ENCODE measurements at places on chromosomes 7 and 10.

- DNase-seq, result no peak
Measured at GRCh38 chr10:6008497-6009142, 31.3 kb upstream of the IL15RA start.

- DNase-seq, result no peak
Measured at GRCh38 chr7:82078807-82079206, 309.0 kb upstream of the HGF start.

DNA sequence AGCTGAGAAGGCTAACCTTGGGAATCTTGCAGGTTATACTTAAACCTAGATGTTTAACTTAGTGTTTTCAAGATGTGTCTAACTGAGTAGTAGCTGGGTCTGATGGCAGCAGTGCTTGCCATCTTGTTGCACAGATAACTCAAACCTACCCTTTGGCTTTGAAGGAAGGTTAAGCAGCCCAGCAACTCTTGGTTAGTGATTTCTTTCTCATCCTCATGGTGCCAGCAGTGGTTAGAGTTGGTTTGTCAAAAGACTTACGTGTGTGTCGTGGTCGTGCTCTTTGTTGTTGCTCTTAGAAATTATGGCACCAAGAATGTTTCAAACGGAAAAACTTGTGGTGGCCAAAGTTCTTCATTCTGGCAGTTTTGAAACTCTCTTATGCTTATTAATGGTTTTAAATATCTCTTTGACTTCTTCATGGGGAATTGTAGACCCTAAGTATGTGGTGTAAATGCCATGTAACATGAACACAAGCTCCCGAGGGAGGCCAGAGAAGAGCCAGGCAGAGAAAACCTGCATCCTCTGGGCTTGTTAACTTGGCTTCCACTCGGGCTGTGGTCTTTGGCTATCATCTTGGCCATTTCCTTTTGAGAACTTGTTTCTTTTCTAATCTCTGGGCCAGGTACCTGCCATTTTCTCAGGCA is 61.0 kb downstream of the KLHDC10 start:
- DNase-seq, result no peak

GRCh38 chr10:31936933-31937332 is 8.3 kb upstream of the ARHGAP12 start:
- no peak for DNase-seq

- DNase-seq, result no peak
Measured at GRCh38 chr10:49426490-49427360, 30.8 kb upstream of the DRGX start.

All from HCEC 1CT (cell line).